Brain pericyte (primary cell): ENCODE measurements at places on chromosomes 7 and 10.

- DNase-seq, result no peak
Measured at GRCh38 chr10:128576336-128576735, 450.1 kb upstream of the MKI67 start.

DNA sequence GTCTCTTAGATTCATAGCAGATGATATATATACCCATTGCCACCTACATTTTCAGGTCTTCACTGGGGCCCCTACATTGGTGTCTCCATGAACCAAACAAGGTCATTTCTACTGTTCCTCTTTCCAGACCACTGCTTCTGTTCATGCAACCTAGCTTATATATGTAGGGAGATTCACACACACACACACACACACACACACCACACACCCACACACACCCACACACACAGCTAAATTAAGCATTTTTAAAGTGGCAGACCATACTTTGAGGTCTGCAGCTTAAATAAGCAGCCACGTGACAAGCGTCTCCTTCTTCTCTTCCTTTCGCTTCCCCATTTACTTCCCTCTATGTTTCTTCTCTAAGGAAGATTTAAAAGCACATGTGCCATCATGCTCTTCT is 70.0 kb upstream of the CC2D2B start:
- DNase-seq, result no peak

- DNase-seq, result no peak
Measured at GRCh38 chr10:98433881-98434732, 12.6 kb downstream of the HPS1 start.

DNA sequence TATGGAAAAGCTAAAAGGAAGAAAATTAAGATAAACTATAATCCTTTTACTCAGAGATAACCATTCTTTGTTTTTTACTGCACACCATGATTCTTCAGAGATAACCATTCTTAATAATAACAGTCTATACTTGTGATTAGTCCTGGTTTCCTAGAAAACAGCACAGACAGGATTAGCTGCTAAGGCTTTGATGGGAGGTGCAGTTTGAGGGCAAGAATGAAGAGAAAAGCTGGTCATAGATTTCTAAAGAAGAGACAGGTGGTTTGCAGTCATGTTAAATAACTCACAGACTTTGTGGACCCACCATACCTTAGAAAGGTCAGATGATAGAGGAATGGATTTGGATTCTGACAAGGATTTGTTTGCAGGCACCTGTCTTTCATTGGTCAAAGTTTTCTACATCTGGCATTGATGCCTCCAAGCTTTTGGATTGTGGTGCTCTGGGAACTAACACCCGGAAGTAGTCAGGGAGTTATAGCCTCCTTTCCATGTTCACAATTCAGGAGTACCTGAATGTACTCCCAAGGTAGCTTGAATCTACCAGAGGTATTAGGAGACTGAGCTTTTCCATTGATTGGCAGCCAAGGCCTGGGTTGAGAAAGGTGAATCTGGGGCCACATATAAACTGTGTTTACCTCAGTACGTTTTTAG is 3.7 kb downstream of the SMC3 start:
- DNase-seq, result no peak

DNA sequence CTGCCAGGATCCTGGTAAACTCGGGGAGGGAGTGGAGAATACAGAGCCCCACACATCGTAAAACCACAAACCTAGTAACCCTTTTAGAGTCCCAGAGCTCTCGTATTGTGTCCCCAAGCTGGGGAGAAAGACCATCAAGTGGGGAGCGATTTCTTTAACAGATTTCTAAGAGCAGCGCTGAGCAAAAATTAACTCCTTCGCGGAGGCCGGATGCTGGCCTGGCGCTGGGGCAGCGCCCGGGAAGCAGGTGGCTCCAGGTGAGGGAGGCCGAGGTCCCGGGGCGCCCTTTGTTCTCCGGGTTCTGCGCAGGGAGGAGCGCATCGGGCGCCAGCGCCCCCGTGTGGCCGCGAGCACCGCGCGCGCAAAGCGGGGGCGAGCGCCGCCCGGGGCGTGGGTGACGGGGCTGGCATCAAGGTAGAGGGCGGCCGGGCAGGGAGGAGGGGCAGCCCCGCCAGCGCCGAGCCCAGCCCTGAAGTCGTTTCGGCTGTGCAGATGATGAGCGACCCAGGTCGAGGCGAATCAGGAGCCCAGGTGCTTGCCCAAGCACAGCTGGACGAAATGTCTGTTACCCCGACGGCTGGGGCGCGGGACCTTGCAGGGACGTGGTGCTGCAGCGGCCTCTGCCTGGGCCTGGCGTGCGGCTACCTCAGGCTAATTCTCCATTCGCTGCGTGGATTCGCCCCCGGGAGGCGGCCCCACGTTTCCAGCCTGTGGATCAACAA is 10.4 kb upstream of the FGFR2 start:
- DNase-seq, result no peak

GRCh38 chr7:103068414-103069403 is 5.9 kb downstream of the FBXL13 start:
- DNase-seq, result no peak

GRCh38 chr7:24595671-24596418 is 22.6 kb downstream of the PALS2 start:
- DNase-seq, result no peak
